ENCODE measurements at places on chromosomes 6 and 20.

DNA sequence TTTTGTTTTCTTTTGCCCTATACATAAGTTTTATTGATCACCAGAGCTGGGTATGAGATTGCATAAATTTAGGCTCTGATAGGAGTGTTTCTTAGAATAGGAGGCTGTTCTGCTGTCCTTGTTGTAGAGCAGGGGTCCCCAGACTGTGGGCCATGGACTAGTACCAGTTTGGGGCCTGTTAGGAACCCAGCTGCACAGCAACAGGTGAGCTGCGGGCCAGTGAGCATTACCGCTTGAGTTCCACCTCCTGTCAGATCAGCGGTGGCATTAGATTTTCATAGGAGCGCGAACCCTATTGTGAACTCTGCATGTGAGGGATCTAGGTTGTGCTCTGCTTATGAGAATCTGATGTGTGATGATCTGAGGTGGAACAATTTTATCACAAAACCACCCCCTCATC lies 26.2 kb downstream of the PHF3 start:
- no peak for DNase-seq

GRCh38 chr20:19668418-19668817 lies 89.6 kb upstream of the RIN2 start:
- no peak for DNase-seq

DNA sequence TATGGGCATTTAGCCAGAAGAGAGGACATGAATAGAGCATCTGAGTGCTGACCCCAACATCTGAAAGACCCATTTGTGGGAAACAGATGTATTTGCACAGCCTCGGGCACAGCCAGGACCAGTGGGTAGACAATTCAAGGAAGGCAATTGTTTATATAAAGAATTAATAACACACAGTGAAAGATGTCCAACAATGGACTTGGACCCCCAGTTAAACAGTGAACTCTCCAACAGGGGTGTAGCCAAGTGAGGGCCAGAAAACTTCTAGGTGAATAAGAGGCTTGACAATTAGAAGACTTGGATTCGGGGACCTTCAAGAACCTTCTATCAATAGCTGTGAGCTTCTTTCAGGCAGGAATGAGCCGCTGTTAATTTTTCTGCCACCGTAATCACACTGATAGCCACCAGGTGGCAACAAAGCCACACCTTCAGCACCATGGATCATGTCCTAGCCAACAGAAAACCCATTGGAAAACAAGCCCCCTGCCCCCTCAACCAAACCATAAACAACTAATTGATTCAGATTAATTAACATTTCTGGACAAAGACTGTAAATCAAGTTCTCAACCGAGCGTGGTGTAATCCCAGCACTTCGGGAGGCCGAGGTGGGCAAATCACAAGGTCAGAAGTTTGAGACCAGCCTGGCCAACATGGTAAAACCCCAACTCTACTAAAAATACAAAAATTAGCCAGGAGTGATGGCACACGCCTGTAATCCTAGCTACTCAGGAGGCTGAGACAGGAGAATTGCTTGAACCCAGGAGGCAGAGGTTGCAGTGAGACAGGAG lies 8.8 kb upstream of the SRSF6 start:
- DNase-seq = peak; percentile 60

GRCh38 chr6:144897441-144897921 lies 612.3 kb downstream of the UTRN start:
- DNase-seq = no peak

- no peak for DNase-seq
Measured at GRCh38 chr20:5734602-5735001, 15.6 kb upstream of the SHLD1 start.

- DNase-seq = no peak
Measured at GRCh38 chr6:31691078-31691463, 10.2 kb upstream of the LY6G5C start.

DNA sequence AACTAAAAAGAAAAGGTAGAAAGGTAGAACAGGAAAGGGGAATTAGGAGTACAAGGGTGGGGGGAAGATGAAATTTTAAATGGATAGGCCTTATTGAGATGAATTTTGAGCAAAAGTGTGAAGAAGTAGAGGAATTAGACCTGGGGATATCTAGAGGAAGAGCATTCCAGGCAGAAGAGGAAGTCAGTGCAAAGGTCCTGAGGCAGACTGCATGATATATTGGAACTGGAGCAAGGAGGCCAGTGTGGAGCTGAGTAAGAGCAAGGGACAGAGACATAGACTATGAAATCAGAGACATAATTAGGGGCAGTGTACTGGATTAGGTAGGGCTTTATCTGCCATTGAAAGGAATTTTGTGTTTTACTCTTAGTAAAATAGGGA lies 40.4 kb downstream of the MAPK14 start:
- no peak for DNase-seq

DNA sequence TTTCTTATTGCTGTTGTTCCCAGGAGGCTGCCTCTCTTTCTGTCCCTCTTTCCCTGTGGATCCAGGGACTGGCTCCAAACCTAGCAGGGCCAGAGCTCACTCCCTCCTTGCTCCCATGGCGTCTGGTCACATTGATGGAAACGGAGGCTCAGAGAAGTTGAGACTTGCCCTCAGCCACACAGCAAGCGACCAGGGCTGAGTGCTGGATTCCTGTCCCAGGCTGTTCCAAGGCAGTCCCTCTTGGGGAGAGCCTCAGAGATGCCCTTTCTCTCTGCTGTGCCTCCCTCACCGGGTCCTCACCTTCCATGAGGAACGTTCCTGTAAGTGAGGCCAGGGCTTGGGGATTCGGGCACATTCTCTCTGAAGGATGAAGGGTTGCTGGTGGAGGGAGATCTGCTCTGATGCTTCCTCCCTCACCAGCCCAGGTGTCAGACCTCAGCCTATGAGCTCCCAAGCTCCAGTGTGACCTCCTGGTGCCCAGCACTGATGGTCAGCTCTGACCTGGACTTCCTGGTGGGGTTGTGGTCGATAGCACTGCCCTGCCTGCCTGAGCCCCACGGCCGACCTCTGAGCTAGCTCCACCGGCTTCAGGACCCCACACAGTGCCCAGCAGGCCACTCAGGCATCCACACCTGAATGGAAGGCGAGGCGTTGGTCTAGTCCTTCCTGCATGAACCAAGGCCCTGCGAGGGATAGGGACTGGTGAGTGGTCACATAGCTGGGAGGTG lies 26.8 kb downstream of the SUN5 start:
- no peak for DNase-seq

- DNase-seq = peak; percentile 70
Measured at GRCh38 chr6:36204068-36204753, 7.7 kb downstream of the BRPF3 start.

- no peak for DNase-seq
Measured at GRCh38 chr6:112606656-112607435, 259.7 kb downstream of the RFPL4B start.

DNA sequence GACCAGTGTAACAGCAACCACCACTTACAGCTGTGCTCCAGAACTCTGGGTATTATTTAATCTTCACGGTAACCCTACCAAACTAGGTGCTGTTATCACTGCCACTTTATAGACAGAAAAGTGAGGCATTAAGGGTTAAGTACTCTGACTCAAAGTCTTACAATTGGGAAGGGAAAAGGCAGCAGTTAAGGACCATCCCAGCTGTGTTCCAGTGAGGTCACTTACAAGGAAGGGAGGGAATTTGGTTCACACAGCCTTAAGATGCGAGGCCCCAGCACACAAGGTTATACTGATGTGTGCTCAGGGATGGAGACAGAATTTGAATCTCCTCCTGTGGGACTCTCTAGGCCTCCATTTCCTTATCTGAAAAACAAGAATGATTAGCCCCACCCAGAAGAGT lies 46.7 kb downstream of the TRERF1 start:
- DNase-seq = no peak

DNA sequence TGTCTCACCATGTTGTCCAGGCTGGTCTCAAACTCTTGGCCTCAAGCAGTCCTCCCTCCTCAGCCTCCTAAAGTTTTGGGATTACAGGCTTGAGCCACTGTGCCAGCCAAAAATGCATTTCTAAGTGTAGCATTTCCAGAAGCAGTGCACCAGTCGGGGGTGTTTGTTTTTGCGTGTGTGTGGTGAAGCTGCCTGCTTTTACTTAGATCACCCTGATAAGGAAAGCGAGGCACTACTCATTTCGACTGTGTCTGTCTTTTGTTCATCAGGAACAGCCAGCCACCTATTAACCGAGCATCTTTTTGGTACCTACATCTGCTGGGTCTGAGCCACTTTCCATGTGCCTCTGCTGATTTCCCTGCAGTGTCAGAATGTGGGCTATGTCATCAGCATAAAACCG lies 18.7 kb downstream of the SIRT5 start:
- DNase-seq = no peak

- DNase-seq = no peak
Measured at GRCh38 chr6:5453546-5453945, 192.2 kb downstream of the FARS2 start.

- no peak for DNase-seq
Measured at GRCh38 chr6:56714982-56715456, 72.3 kb upstream of the DST start.

GRCh38 chr6:145761584-145761983 lies 26.3 kb upstream of the EPM2A start:
- peak; percentile 39 for DNase-seq

GRCh38 chr20:50197463-50198179 lies 7.0 kb downstream of the CEBPB start:
- DNase-seq = no peak

- DNase-seq = peak; percentile 10
Measured at GRCh38 chr6:114096561-114097172, 125.7 kb upstream of the HDAC2 start.

DNA sequence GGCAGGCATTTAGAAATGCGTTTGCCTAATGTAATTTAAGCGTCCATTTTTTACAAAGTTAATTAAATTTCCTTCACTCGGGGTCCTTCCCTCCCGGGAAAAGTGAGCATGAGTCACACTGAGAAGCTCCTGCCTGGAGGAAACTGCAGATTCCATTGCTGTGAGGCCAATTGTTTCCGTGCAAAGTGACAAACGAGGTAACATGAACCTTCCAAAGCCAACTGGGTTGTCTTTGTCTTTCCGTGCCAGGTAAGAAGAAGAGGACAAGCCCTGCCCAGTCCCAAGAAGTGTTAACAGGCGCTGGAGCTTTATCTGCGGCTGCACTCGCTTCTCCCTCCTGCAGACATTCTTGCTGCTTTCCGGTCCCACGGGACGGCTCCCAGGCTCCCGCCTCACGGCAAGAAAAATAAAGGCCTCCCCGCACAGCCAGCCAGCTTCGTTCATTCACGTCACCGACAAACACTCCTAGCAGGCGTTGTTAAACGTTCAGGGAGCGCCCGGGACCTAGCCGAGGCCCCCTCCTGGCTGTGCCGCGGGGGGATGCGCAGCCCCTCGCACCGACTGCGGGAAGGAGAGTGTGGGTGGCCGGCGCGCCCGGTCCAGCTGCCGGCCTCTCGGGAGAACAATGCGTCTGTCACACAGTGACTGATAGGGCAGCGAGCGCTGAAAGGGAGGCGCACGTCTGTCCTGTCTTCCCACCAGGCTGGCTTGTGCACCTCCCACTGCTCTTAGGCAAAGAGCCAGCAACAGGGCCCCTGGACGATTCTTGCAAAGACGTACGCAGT lies 61.5 kb upstream of the HDDC2 start:
- DNase-seq = no peak

DNA sequence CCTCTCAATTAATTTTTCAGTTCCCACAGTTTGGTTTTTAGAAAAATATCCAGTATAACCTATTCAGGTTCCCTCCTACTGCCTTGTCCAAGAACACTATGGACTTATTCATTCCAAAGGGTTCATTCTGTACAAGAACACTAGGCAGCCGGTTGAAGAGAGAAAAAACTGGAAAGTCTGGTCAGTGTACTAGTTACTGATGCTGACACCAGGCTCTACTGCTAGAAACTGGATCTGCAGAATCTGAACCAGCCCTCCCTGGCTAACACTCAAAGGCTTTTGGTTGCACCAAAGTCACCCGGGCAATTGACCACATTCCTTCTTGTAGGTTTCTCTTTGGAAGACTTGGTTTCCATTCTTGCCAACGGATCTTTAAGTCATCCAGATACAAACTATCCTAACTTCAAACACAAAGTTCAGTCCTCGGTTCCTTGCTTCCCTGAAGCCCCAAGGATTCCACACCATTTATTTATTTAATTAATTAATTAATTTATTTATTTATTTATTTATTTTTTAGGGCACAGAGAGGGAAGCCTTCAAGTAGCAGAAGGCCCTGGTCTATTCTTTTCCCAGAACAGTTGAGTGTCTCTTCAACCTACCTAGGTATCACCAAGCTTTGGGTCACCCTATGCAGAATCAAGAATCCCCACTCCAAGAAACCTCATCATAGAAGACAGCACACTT lies 268.1 kb downstream of the ADGB start:
- no peak for DNase-seq

- DNase-seq = no peak
Measured at GRCh38 chr6:113654396-113654795, 202.7 kb upstream of the MARCKS start.

GRCh38 chr6:141866731-141867497 lies 265.8 kb upstream of the GJE1 start:
- DNase-seq = no peak

DNA sequence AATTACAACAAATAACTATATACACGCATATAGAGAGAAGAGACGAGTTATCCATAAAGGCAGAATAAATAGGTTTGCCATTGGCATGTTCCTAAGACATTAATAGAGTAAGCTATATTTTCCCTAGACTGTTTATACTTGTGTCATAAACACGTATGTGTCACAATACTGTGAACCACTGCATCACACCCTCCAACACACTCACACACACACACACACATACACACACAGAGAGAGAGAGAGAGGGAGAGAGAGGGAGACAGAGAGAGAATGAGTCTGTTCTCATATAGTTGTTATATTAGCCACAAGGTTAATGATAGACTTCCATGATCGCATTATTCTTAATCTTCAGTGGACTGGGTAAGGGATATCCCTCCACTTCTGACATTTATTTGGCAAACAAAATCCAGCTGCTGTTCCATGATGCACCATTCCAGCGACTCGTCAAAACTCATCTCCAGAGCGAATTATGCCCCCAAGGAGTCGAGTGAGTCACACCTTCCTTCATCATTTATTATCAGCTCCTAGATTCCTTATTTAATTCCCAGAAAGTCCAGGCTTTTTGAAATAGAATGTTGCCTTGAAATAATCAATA lies 82.8 kb upstream of the HIVEP1 start:
- no peak for DNase-seq

GRCh38 chr6:42182101-42182500 lies 8.9 kb downstream of the GUCA1A start:
- DNase-seq = no peak

DNA sequence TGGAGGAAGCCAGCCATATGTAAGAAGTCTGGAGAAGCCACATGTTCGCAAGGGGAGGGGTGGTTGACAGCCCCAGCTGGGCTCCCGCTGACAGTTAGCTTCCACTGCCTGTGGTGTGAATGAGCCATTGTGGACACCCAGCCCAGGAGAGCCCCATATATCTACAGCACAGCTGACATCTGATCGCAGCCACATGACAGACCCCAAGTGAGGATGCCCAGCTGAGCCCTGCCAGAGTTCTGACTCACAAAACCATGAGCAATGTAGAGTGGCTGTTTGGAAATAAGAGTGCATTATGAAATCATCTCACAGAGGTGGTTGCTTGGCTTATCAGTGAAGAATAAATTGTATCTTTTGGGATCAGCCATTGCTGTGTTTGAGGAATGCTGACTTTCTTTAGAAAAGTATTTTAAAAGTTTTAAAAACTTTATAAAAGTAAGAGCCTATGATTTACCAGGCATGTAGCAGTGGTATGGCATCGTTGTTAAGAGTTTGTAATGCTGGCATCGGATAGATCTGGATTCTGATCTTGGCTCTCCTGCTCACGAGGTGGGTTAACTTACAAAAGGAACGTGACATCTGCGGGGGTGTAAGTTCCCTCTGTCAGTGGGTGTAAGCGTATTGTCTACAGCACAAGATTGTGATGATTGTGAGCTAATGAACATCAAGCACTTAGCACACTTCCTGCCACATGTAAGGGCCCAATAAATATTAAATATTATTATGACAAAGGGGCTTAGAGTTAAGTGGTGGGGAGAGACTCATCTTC lies 24.1 kb downstream of the CFAP61 start:
- peak; percentile 10 for DNase-seq
